Activated CD4-positive, alpha-beta T cell treated with anti-CD3 and anti-CD28 coated beads for 24 hours (primary cell): ENCODE measurements at places on chromosomes 7 and 10.

DNA sequence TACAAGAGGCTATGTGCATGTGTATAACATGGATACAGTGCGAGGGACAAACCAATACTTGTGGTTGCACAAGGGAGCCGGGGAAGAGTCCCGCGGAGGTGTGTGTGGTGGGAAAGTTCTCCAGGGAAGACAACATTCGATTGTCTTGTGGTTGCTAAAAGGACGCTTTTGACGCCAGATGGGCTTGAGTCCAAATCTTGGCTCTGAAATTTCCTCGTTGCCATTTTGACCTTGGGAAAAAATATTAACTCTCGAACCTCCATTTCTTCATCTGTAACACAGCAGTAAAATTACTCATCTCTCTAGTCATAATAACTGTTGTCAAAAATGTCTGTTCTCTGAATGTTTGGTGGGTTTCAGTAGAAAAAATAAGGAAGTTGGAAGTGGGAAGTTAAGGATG lies 16.5 kb downstream of the PLXDC2 start:
- no peak for DNase-seq

DNA sequence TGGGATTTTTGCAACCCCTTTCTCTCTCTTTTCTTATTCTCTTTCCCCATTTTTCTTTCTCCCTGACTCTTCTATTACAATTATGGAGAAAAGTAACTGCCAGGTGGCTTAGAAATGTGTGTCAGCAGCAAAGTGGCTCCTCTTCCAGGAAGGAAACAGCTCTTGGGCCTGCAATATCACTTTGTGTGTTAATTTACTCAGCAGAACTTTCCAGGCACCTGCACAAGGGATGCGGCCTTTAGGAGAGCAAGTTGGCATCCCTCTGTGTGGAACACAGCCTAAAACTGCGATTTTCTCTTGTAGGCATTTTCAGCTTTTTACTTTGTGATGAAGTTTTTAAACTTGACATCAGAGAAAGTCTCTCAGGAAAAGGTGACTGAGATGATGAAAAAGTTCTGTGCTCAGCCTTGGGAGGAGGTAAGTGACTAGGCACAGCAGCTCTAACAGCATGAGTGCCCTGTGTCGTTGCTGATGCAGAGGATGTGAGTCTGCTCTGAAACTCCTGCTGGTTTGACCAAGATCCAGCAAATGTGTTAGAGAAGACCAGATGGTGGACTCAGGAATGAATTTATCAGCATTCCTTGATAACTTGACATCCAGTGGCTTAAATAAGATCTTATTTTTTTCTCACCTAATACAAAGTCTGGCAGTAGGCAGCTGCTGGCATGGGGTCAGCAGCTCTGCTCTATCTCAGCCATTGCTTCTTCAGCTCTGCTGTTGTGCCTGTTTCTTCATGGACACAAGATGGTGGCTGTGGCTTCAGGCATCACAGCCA lies 47.4 kb upstream of the CC2D2B start:
- no peak for DNase-seq

GRCh38 chr10:14016011-14016536 lies 314.6 kb downstream of the FRMD4A start:
- no peak for DNase-seq

- no peak for DNase-seq
These were observed 21.8 kb downstream of the MRPS24 start for GRCh38 chr7:43847496-43847895.

- no peak for DNase-seq
These were observed 21.9 kb upstream of the CRYGN start for GRCh38 chr7:151461942-151462230.

GRCh38 chr7:5334671-5335070 lies 51.9 kb downstream of the SLC29A4 start:
- no peak for DNase-seq

DNA sequence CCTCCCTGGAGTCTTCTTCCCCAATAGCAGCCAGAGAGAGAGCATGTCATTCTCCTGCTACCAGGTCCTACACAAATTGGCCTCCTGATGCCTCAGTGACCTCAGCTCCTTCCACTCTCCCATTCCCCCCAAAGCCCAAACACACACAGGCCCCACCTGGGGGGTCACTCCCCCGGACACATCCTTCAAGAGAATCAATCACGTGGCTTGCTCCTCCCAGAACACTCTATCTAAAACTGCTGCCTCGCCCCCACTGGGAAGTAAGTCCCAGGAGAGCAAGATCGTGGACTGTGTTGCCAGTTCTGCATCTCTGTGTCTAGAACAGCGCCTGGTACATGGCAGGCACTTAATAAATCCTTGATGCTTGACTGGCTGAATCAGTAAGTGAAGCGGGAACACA lies 2.5 kb upstream of the HSPA12A start:
- no peak for DNase-seq

DNA sequence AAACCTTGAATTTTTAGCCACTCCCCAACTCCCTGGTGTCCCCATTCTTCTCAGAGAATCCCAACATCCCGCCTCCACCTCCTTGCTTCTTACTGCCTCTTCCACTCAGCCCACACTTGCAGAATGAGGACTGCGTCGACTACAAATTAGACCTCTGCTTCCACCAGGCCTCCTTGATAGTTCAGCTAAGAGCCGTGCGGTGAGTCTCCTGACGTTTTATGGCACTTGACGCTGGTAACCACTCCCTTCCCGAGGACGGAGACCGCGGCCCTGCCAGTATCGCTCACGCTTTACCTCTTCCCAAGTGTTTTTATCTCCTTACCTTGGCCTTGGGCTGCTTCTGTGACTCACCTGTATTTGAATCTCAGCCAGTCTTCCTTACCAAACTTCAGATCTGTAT lies 31.1 kb downstream of the RBM17 start:
- DNase-seq = no peak

GRCh38 chr10:132301371-132302330 lies 6.1 kb downstream of the STK32C start:
- DNase-seq = no peak

- DNase-seq = no peak
These were observed 166.0 kb downstream of the SNX13 start for GRCh38 chr7:17774248-17774647.

- no peak for DNase-seq
These were observed 484.8 kb upstream of the CELF2 start for GRCh38 chr10:10532826-10533225.

DNA sequence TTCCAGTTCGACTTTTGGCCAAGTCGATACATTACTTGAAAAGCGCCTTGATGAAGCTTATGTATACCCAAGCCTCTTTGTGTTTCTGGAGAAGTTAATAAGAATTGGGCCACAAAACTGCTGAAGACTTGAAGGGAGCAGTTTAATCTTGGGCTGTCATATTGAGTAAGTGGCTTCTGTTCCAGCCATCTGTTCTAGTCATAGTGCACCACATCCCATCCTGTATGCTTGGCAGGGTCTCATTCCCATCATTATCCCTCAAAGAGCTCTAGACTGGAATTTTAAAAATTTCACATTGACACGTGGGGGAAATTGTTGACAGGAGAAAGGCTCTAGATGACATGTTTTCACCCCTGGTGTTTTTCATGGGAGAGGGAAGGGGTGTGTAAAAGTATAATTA lies 196.6 kb upstream of the PLPP4 start:
- no peak for DNase-seq

- no peak for DNase-seq
These were observed 259.9 kb downstream of the CACNA2D1 start for GRCh38 chr7:82183634-82184033.

GRCh38 chr7:155741082-155741481 lies 71.2 kb downstream of the SHH start:
- no peak for DNase-seq

- no peak for DNase-seq
These were observed 123.1 kb downstream of the NRBF2 start for GRCh38 chr10:63256009-63256773.

DNA sequence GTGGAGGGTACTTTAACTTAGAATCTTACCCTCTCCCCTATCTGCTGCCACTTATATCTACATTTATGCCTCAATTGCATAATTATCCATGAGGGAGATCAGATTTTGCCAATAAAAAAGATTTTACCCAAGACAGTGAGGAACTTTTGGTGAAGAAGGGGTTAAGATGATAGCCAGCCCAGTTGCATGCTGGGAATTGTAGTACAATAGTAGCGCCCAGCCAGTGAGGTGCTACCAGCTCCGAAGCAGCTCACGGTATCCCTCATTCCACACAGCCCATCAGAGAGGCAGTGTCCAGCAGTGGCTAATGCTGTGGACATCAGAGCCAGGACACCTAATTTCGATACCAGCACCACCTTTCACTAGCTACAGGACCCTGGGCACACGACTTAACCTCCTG lies 5.9 kb upstream of the LGI1 start:
- no peak for DNase-seq

GRCh38 chr10:28692050-28692449 lies 14.7 kb downstream of the BAMBI start:
- no peak for DNase-seq

- DNase-seq = no peak
These were observed 633.8 kb upstream of the FOXK1 start for GRCh38 chr7:4048336-4048735.

DNA sequence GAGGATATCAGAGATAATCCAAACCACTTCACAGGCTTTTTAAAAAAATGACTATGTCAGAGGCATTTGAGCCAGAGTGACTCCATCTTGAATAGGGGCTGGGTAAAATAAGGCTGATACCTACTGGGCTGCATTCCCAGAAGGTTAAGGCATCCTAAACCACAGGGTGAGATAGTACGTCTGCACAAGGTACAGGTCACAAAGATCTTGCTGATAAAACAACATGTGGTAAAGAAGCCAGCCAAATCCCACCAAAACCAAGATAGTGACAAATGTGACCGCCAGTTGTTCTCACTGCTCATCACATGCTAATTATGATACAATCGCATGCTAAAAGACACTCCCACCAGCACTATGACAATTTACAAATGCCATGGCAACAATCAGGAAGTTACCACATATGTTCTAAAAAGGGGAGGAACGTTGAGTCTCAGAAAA lies 177.5 kb downstream of the RAPGEF5 start:
- no peak for DNase-seq

GRCh38 chr7:47453093-47454061 lies 128.5 kb downstream of the TNS3 start:
- DNase-seq = no peak

- peak; percentile 13 for DNase-seq
These were observed 18.5 kb downstream of the BICC1 start for GRCh38 chr10:58531084-58531695.

DNA sequence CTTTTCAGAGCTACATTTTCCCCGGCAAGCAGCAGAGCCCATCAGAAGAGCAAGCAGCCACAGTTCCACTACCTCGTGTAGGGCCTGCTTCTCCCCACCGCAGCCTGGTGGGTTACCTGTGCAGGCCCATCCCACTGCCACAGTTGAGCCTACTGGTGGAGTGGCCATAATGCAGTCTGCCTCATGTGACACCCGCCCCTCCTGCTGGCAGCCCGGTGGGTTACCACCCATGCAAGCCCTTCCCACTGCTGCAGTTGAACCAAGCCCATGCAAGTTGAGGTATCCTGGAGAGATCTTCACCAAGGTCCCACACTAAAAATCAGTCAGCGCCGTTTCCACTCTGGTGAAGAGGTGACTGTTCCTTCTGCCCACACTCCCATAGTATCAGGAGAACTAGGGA lies 32.1 kb upstream of the CNNM1 start:
- no peak for DNase-seq

- DNase-seq = no peak
These were observed 335.8 kb downstream of the ELMO1 start for GRCh38 chr7:37112876-37113275.

DNA sequence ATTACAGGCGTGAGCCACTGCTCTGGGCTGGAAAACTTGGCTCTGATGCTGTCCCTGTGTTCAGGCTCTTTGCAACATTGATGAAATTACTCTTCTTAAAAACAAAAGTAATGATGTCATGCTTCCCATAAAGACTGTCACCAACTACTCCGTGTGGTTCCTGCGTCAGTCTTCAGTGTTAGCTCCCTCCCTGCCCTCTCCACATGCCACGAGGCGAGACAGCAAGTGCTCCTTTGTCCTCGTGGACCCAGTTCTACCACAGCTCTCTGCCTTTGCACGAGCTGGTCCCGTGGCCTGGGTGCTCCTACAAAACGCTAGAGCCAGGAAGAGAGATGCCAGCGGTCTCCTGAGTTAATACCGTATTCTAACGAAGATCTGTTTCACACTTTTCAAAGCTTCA lies 194.5 kb downstream of the SDK1 start:
- DNase-seq = no peak

- no peak for DNase-seq
These were observed 15.4 kb downstream of the TFAM start for GRCh38 chr10:58400609-58401008.

- no peak for DNase-seq
These were observed 10.7 kb downstream of the EMX2 start for GRCh38 chr10:117553142-117553814.

GRCh38 chr10:121926671-121927317 lies 1.0 kb downstream of the ATE1 start:
- no peak for DNase-seq

GRCh38 chr10:65719790-65720189 lies 1206.0 kb upstream of the LRRTM3 start:
- DNase-seq = no peak

- DNase-seq = no peak
These were observed 51.7 kb downstream of the CPEB3 start for GRCh38 chr10:92239151-92239599.

- DNase-seq = no peak
These were observed 33.4 kb downstream of the INPP5A start for GRCh38 chr10:132570771-132571649.

- DNase-seq = no peak
These were observed 47.6 kb upstream of the PAPSS2 start for GRCh38 chr10:87612115-87612514.

- no peak for DNase-seq
These were observed 11.3 kb upstream of the RABGEF1 start for GRCh38 chr7:66729274-66729673.

- DNase-seq = no peak
These were observed 88.8 kb downstream of the FOXL3 start for GRCh38 chr7:378551-379455.

DNA sequence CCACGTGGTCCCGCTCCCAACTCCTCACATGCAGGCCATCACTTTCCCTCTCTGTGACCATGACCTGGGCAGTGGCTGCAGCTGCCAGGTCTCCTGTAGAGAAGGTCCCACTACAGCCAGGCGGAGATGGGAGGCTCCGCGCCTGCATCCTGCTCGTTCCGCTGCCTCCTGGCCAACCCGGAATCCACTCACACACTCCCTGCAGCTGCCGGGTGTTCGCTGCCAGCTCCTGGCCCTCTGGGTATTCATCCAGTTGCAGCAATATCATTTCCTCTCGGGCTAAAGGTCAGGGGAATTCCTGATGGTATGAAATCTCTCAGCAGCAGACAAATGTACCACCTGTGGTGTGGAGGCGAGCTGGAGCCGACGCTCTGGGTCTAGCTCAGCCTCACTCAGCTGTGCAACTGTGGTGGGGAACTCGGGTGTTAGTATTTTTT lies 65.7 kb downstream of the TLL2 start:
- no peak for DNase-seq

- DNase-seq = no peak
These were observed 592.7 kb downstream of the NXPH1 start for GRCh38 chr7:9026121-9026520.

DNA sequence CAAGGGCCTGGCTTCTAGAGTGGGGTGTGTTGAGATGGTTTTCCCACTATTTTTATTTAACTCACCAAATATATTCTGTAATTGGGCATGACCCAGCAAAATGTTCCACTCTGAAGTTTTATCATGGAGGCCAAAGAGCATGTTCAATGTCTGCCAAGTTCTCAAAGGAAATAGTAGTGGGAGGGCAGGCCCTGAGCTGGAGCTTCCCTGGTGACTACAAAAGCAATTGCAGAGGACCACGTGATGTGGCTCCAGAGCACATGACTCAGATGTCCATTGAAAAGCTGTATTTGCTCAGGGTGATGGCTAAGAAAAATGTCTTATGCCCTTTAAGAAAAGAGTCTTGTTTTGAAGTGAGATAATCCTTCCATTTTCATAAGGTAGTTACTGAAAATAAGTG lies 1024.8 kb downstream of the LRMDA start:
- DNase-seq = no peak
